ENCODE measurements at places on chromosomes 5 and 9.
A peak's percentile ranks its signal among the peaks of the same experiment; 100 is the strongest.

DNA sequence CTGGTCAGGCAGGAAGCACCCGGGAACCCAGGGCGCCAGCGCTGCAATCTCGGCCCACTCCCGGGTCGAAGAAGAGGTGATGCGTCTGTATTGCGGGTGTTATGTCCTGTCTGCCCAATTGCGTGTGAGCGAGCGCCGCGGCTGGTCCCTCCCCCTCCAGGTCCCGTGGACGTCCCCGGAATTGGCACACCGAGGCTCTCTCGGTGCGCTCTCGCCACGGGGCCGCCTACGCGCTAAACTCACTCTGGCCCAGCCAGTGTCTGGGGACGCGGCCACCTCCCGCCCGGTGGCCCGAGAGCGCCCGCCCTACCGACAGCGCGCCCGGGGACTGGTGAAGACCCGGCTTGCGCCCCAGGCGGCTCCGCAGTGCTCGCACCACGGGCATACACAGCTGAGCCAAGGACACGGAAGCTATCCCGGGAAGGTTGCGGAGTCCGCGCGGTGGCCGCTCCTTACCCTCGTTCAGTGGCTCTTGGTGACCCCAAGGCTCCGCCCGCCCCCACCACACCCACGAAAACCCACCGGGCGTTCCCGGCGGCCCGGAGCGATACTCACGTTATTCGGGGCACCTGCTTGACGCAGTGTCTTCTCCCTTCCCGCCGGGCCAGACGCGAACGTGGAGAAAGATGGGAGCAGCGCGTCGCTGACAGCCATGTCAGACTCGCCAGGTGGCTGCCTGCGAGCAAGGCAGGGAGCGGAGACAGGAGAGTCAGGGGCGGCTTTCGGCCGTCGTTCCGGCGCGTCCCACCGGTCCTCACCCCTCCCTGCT is 1.0 kb downstream of the KLF4 start:
- peak; percentile 70 for DNase-seq

- DNase-seq = no peak
These were observed 38.1 kb downstream of the LPAR1 start for GRCh38 chr9:111000202-111000601.

GRCh38 chr5:67659288-67659687 is 462.7 kb upstream of the CD180 start:
- no peak for DNase-seq

- no peak for DNase-seq
These were observed 382.6 kb downstream of the ADGRV1 start for GRCh38 chr5:90941002-90941720.

DNA sequence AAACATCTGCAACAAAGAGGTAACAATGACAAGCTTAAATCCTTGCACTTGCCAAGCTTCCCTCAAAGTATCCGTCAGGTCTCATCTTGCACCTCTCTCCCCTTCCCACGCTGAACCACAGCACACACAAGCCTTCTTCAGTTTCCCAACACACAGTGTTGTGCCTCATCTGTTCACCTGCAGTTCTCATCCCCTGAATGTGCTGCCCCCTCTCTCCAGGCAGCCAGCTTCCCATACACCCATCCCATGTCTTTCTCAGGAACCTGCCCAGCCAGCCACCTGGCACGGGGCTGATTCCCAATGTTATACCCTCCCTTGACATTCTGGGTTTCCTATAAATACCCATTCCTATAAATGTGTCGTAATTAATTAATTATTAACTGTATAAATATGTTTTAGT is 314.8 kb downstream of the PRELID2 start:
- no peak for DNase-seq

GRCh38 chr5:95817430-95817829 is 5.1 kb downstream of the GLRX start:
- no peak for DNase-seq

DNA sequence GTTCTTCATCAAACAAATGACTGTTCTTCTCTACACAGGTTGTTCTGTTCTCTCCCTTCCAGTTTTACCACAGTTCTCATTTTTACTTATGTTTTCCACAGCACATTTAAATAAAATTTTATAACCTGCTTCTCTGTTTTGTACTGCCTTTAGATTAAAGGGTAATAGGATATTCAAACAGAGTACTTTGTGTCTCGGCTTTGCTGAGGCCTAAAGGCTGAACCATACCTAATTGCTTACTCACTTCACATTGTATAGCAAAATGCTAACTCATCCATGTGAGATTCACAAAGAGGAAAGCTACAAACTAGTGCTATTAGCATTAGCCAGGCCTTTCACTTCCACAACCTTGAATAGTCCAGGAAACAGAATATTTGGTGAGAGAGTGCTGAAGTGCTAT is 200.3 kb downstream of the TRPM3 start:
- DNase-seq = peak; percentile 28

DNA sequence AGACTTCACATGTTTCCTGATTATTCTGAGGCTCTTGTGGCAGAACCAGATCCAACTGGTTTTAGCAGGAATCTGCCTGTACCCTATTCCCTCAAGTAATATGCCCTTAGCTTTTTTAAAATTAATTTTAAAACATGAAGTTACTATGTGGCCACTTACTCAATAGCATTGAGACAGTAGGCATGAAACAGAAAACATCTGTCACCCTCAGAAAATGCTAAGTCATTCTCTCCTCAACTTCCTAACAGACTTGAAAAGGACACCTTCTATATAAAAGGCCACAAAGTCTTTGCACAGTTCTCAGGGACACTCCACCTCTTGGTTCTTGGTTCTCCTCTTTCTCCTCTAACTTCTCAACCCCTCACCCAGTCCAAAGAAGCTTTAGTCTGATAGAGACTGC is 277.8 kb downstream of the RAB3C start:
- no peak for DNase-seq

DNA sequence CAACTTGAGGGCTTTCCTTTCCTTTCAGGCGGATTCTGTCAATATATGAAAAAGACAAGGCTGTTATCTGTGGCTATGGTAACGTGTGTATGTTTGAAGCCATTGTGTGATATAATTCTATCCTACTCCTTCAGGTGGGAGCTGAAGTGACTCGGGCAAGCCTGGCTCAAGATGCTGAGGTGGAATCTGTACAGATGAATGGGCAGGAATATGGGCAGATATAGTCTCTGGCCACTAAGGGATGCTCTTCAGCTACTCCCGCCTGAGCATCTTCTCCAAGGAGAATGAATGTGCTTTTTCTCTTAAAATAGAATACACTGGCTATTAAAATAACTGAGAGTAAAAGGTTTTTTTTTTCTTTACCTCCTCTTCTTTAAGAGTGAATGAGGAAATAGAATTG is 244.8 kb downstream of the ADGRV1 start:
- no peak for DNase-seq

DNA sequence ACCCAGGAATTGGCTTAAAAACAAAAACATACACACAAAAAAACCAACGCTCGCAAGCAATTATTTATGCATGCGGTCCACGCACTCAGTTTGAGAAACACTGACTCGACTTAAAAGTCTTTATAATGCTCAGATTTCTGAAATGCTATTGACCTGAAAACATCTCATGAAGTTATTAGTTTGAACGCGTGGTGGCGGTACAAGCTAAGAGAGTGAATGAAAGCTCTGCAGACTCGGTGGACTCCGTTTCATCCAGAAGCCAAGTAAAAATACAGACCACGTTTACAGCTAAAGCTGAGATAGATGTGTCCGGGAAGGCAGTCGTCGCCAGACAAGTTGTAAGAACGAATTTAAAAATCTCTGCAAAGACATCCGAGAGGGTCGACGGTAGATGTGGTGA is at the start of gene PCDHB6:
Gene PCDHB6 (plus strand): TSS at position 246 of the 400 bp plus-strand sequence. CDS start 201 bp downstream, outside the sequence.
- DNase-seq = peak; percentile 20

GRCh38 chr5:115257981-115258380 is 4.7 kb downstream of the PGGT1B start:
- DNase-seq = no peak

DNA sequence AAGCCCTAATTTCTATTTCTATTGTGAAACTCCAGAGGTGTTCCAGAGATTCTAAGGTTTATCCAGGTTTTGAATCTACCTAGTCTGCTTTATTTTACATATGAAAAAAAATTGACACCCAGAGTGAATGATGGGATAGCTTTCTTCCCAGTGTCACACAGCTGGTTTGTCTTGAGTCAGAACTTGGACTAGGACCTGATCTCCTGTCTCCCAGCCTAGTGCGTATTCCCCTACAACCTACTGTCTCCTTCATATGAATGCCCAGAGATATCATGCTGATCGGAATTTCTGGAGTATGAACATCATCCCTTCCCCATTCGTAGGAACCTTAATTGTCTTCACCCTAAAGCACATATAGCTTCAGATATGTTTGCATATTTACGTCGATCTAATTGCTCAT is 524.2 kb downstream of the SPATA31D1 start:
- no peak for DNase-seq

DNA sequence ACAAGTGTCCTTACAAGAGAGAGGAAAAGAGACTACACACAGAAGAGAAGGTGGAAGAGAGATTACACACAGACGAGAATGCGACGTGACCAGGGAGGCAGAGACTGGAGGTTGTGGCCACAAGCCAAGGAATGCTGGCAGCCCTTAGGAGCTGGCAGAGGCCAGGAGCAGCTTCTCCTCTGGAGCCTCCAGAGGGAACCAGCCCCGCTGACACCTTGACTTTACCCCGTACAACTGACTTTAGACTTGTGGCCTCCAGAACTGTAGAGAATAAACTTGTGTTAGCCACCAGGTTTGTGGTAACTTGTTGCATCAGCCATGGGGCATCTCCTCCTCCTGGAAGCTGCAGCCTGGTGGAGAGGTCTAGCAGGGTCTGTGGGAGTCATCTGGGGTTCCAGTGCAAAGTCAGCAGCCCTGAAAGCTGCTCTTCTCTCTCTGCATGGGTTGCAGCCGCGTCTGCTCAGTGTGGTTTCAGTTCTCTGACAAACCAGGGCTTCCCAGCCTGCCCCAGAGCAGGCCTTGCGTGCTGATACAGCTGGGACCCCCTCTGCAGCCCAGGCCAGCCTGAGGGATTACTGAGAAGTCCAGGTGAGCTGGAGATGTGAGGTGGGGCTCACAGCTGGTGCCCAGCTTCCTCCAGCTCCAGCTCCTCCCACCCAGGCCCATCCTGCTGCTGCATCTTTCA is 30.8 kb upstream of the CNOT6 start:
- DNase-seq = no peak
